EH (cell line): ENCODE measurements at places on chromosomes 13 and 19.

DNA sequence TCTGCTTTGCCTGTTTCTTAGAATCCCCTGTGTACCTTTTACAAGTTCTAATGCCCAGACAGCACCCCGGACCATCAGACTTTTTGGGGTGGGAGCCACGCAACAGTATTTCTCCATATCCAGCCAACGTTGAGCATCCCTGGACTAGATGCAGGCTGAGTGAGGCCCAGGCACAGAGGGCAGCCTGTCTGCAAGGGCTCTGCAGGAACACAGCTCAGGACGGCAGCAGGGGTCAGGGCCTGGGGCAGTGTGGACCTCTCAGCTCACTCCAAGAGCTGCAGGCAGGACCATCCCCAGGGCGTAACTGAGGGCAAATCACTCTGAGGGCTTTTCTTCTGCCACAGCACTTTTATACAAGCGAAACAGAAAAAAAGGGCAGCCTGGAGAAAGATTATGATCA lies 95.8 kb downstream of the DNAJC15 start:
- DNase-seq = no peak

DNA sequence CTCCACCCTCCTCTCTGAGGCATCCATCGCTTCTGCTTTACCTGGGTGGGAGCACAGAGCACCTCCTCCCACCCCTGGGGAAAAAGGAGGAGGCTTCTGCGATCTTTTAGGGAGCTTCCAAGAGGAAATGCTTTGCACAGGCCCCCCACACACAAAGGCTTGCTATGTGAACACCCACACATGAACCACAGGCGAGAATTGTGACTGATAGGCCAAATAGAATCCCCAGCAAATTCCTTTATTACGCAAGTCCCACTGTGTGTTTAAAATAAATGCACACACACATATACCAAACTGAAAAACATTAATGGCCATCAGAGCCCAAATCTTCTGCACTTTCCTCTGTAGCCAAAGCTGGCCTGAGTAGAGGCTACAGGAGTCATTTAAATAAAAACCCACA lies 50.6 kb downstream of the HSPH1 start:
- no peak for DNase-seq

DNA sequence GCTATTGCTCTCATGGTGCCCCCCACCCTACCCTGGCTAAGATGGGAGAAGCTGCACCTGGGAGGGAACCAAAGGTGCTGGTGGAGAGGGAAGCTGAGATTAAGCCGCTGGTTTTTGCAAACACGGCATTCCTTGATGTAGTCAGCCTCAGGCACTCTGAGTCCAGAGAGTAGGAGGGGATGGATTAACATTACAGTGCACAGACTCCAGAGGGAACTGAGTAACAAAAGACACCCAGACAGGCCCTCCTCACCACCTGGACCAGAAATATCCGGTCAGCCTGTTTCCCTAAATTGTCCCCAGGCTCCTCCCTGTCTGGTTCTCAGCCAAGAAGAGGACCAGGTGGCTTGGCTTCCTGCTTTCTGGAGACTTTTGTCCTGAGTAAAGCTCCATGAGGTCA lies 28.9 kb upstream of the PABPC3 start:
- no peak for DNase-seq

DNA sequence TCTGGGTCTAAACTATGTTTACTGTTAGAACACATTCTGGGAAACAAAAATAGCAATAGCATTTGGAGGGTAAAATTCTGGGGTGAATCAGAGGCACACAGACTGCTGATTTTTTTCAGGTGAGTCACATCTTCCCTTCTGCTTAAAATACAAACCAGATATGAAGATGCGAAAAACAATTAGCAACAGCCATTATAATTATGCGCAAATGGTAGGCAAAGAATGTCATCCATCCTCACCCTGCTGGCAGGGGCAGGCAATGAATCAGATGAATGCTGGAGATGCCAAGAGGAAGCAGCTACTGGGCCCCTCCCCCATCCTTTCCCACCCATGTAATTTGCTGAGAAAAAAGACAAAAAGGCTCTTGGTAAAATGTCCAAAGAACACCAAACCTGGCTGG lies 282.9 kb downstream of the KLF5 start:
- peak; percentile 90 for DNase-seq

GRCh38 chr19:50657712-50658440 lies 8.6 kb downstream of the C19orf81 start:
- DNase-seq = peak; percentile 100

GRCh38 chr13:102700088-102701031 lies 5.5 kb upstream of the METTL21C start:
- peak; percentile 66 for DNase-seq

DNA sequence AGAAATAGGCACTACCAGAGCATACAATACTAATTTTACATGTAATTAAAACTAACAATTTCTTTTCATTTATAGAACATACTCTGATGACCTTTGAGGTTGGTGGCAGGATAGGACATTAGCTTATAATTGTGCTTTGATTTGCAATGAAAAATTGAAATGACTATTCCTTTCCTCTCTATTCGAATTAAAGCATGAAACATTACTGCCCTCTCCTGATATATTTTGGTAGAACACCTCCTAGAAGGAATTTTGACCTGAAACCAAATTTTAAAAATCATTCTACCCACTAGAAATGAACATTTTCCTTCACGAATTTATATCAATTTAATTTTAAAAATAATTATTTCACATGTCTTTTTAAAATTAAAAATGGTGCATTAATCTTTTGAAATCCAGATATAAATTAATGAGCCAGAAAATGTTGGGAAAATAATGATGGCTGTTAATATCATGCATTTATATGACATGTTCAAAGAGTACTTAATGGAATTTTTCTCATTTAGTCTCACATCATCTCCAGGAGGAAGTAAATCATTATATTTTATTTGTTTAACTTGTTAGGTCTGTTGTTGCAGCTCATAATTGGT lies 556.3 kb upstream of the ARGLU1 start:
- DNase-seq = peak; percentile 12

- no peak for DNase-seq
These were observed 321.6 kb downstream of the NDFIP2 start for GRCh38 chr13:79802389-79803085.

- DNase-seq = peak; percentile 84
These were observed 6.9 kb downstream of the KCTD12 start for GRCh38 chr13:76879203-76879882.

DNA sequence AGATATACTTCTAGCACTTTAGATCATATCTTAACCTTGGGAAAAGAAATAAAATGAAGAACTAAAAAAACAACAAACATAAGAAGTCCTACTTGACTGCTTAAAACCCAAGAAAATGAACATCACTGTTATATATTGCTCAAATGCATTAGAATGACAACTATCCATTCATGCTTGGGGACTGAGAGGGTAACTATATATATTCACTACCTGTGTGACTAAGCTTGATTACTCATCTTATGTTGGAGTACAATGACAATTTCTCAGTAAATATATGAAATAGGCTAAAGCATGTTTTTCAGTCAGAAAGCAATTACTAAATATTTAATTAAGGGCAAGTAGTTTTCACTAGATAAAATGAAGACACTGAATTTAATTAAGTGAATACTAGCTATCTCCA lies 40.1 kb downstream of the ZC3H13 start:
- no peak for DNase-seq
